ENCODE measurements at places on chromosomes 12 and 14.

DNA sequence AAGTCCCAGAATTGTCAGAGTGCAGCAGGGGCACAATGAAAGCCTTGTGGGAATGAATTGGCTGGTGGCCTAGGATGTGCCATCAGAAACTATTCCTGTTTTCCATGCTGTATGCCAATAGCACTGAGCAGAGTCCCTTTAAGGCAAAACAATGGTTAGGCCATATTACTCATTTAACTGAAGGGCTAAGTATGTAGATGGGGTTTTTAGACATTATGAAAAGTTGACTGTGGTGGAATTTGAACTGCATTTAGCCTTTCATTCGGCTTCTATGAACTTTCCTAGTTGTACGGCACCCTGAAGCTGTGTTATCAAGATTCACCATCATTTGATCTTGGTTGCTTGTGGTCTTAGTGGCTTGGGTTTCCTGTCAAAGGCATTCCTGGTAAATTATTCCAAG is 24.8 kb downstream of the IL26 start:
- no peak for DNase-seq

DNA sequence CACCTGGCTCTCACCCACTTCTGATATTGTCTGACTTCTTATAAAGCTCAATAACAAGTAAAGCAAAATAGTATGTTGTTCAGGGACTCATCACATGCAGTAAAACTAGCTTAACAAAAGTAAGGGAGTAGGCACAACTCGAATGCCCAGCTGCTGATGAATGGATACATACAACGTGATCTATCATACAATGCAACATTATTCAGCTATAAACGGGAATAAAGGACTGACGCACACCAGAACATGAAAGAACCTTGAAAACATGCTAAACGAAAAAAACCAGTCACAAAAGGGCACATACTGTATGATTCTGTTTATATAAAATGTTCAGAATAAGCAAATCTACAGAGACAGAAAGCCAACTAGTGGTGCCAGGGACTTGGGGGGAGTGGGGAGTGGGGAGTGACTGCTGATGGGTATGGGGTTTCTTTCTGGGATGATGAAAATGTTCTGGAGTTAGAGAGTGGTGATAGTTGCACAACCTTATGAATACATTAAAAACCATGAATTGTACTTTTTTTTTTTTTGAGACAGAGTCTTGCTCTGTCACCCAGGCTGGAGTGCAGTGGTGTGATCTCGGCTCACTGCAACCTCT is 11.1 kb downstream of the PLBD2 start:
- no peak for DNase-seq

DNA sequence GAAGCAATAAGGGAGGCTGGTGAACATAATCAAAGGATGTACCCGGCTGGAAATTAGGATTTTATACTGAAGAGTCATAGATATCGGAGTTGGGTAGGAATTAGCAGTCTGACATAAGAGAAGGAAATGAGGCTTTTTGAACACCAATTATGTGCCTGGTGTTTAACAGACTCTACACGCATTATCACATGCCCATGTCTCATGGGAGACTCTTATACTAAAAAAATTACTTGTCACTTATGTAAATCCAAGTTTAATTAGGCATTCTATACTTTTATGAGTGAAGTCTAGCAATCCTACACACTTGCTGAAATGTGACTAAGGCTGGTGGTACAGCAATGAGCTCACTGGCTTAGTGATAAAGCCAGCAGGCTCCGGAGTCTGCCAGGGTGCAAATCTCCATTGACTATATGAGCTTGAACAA is 93.5 kb downstream of the NUAK1 start:
- DNase-seq = no peak

DNA sequence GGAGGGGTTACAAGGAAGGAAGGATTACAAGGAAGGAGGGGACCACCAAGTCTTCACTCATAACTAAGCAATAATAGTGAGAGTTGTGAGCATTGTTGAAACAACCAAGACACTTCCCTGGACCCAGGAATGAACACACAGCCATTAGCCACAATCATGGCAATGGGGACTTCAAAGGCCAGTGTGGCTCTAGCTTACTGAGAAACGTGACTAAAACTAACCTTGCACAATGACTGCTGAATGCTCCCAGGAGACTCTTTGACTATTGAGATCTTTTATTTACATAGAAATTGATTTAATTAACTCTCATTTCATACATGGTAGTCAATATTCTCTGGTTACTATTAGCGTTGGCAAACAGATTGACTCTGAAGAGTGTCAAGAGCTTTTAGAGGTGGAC is 263.0 kb upstream of the SOX5 start:
- no peak for DNase-seq

DNA sequence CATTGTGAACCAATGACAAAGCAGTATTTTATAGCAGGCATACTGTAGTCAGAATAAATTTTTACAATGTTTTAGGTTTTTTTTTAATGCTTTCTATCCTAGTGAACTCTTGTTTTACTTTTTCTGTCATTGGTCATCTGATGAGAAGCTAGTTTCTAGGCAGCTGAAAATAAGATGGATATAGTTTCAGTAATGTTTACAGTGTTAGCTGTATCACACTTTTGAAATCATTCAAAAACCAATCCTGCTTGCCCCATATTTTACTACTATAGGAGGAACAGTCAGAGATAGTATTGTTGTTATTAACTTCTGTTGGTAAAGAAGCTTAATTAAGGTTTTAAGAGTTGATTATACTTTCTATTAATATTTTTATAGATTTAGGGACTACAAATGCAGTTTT is 24.5 kb downstream of the USP15 start:
- DNase-seq = no peak

DNA sequence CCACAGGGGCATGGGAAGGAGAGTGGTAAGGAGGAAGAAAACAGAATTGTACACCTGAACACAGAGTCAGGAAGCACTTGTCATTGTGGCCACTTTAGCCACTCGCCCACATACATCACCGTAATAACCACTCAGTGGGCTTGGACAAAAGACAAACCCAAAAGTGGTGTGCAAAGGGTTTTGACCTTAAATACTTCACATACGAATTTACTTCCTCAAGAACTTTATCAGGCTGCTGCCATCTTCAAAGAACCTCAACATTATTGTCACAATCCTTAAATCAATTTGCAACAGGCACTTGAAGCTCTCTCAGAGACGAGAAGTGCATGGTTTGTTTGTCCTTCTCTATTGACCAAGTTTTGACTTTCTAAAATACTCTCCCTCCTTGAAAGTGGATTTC is 187.3 kb upstream of the EGLN3 start:
- DNase-seq = peak; percentile 87

- no peak for DNase-seq
These were observed 39.5 kb downstream of the TESPA1 start for GRCh38 chr12:54945082-54945481.

DNA sequence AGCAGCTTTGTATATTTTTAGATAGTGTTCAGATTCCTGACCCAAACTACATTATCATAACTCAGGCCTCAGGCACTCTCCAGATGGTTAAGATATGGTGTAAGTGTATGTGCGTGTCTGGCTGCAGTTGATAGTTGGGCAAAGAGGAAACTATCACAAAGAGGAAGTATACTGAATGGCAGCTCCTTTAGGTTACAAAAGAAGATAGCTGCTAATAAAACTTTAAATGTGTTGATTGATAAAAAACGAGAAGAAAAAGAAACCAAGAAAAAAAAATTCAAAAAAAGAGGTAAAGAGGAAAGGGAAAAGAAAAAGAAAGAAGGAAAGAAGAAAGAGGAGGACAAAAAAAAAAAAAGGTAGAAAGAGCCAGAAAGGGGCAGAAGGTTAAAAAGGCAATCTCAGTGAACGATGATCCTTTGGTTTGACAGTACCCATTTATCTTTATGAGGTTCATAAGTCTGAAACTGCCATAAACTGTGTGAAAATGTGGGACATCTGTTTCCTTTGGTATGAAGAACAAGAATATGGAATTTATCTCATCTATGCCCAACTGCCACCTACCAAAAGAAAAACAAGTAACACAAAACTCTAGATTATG is 42.2 kb downstream of the TAOK3 start:
- DNase-seq = no peak

DNA sequence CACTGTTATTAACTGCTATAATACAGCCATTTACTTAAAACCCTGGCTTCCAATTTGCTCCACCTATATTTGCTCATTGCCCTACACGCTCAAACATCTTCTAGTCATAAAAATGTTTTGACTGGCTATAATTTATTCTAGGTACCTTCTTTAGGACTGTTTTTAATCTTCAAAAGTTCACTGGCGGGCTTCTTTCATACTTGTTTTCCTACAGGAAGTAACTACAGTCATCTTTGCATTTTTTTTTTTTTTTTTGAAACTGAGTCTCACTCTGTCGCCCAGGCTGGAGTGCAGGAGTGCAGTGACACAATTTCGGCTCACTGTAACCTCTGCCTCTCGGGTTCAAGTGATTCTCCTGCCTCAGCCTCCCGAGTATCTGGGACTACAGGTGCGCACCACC is 32.5 kb downstream of the MPHOSPH9 start:
- DNase-seq = no peak

DNA sequence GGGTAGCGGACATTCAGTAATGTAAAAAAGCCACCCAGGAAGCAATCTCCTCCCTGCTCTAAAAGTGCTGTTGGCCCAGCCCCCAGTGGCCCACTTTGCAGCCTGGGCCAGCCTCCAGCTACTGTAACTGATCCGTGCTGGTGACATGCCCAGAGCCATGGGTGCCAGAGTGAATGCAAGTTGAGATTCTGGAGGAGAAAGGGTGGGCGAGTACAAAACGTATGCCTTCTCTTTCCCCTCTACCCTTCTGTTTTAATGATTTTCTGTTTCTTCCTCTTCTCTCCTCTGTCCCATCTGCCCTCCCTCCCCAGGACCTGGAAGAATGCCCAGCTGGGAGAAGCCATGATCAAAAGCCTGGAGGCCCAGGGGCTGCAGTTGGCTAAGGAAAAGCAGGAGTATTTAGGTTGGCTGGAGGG is 16.9 kb downstream of the PLEKHD1 start:
- peak; percentile 81 for DNase-seq

DNA sequence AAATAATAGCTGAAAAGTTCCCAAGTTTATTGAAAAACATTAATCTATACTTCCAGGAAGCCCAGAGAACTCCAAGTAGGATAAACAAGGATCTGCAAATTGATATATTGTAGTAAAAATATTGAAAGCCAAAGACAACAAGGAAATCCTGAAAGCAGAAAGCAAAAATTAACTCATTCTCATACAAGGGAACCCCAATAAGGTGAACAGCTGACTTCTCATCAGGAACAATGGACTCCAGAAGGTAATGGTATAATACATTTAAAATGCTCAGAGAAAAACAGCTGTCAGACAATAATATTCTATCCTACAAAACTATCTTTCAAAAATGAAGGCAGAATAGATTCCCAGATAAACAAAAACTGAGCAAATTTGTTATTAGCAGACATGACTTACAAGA is 138.1 kb upstream of the BMP4 start:
- no peak for DNase-seq

- DNase-seq = no peak
These were observed 26.5 kb upstream of the BCAT1 start for GRCh38 chr12:24975425-24975824.

DNA sequence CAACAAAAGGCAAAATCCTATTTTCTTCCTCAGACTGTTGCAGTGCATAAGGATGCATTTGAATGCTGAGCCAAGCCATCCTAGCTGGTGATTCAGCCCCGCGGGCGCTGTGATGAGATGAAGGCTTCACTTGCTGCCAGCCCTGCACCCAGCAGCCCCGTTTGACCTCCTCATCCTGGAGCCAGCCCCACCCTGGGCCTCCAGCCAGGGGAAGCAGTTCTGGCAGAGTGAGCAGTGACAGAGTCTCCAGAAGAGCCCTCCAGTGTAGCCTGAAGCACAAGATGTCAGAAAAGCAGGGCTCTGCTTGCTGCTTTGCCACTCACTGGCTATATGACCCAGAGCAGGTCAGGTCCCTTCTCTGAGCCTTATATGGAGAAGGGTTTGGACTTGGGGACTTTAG is 96.2 kb upstream of the HSPB8 start:
- DNase-seq = peak; percentile 93

DNA sequence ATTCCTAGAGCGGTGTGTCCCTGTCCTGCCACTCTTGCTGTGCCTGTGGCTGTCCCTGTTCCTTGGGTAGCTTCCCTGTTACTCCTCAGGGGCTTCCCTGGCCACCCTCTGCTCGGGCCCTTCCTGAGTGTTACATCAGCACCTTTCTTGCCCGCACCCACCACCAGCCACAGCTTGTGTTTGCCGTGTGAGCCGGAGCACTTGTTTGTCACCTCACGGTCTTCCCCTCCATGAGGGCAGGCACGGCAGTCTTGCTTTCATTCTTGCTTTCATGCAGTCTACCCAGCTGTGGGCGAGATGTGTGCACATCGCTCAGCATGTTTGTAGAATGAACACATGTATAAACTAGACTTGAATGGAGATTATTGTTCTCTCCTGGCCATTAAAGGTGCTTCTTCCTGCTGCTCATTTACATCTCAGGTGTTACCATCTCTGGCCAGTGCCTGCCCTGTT is 42.0 kb downstream of the TRAF3 start:
- DNase-seq = no peak

DNA sequence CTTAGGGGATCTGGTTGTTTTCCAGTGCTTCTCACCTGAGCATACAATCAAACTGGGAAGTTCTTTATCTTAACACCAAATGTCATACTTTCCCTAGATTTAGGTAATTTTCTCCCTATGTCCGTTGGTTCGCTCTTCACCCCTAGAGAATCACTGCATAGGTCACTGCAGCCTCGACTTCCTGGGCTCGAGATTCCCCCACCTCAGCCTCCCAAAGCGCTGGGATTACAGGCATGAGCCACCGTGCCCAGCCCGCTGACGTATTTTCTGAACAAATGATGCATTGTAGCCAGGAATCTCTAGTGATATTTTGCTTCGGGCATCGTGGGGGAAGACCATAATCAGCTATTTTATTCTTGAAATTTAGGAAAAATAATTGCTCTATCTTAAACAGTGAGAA is 1.1 kb upstream of the RPL41 start:
- no peak for DNase-seq

DNA sequence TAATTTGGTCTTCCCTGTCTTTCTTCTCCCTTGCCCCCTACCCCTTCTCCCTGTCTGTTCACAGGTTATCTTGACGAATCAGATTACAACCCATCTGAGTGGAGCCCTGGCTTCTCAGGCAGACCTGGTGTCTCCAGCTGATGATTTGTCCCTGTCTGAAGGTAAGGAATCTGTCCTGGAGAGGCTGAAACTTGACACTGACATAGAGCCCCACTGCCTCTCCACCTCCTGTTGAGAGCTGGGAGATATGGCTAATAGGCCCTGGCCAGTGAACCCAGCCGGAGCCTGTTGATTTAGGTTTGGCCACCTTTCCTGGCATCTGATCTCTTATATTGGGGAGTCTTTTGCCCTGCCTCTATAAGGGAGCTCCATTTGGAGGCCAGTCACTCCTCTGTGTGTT is 472.2 kb downstream of the RAD51B start:
- peak; percentile 48 for DNase-seq

All from DMS79 (cell line).